ENCODE measurements at places on chromosomes 3 and 15.

GRCh38 chr3:14411166-14411526 lies 8.7 kb downstream of the SLC6A6 start:
- no peak for DNase-seq

DNA sequence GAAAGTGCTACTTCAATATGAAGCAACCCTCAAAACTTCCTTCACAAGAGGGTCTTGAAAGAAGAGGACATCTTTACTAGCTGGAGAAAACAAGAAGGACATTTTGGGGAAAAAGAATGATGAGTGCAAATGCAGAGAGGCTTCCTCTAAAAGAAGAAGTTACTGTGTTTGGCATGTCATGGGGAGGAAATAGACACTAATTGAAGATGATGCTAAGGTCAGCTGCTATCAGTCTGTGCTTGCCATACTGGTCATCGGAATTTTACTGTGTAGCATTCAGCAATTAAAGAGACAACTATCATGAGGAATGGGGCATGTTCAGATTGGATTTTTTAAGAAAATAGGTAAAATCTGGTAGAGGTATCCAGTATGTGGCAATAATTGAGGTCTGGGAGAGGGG lies 60.0 kb downstream of the THRB start:
- DNase-seq: no peak

DNA sequence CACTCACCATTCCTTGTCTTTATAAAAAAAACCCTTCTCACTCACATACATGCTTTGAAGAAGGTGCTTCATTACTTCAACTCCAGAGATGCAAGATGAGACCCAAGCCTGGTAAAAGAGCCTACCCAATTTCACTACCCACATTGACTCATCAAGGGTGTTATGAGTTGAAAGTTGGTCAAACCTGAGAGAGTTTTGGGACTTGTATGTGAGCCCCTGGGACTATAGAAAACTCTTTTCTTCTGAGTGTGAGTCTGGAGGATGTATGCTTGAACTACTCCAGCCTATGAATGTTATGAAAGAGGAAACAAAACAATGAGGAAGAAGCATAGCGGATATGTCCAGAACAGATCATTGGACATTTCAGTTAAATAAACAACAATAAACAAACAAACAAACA lies 106.5 kb upstream of the SATB1 start:
- DNase-seq: no peak

- DNase-seq: no peak
Observed at GRCh38 chr15:41891226-41891625, 2.6 kb downstream of the SPTBN5 start.
